AG04450 (cell line): ENCODE measurements at places on chromosomes 5 and 9. TPM values are rescaled to one million over a fixed set of nuclear protein-coding genes. Genes with fewer than 3 reads are reported as not detected.

- DNase-seq: no peak
Measured at GRCh38 chr9:109717342-109717741, 62.7 kb upstream of the PALM2AKAP2 start.

DNA sequence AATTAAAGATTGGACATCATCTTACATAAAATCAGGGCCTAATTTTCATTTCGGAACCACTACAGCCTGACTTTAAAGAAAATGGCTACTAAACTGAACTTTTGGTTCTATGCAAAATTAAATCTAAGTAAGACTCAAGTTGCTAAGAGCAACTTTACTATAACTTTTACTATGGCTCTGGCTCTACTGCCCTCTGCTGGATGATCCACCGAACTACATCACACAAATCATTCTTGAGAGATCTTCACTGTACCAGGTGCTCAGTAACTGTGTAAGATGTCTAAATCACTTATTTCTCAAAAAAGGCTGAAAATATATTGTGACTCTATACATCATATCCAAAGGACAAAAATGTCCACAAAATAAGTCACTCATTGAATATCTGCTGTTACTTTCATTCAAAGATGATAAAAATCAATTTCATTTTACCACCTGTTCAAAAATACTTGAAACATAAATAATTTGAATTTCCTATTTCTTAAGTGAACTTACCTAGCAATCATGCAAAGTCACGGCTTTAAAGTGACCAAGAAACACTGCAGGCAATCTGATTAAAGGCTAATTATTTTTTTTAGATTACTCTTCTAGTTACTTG, 13.5 kb downstream of the MOCS2 start:
- DNase-seq: peak; percentile 41

- DNase-seq: no peak
Measured at GRCh38 chr9:114681594-114682332, at the start of gene TEX48. TSS of gene TEX48 (minus strand) at chr9:114682192. CDS start at chr9:114671723, 10,469 bp downstream.

GRCh38 chr5:34584165-34584564, 72.0 kb upstream of the RAI14 start:
- no peak for DNase-seq

DNA sequence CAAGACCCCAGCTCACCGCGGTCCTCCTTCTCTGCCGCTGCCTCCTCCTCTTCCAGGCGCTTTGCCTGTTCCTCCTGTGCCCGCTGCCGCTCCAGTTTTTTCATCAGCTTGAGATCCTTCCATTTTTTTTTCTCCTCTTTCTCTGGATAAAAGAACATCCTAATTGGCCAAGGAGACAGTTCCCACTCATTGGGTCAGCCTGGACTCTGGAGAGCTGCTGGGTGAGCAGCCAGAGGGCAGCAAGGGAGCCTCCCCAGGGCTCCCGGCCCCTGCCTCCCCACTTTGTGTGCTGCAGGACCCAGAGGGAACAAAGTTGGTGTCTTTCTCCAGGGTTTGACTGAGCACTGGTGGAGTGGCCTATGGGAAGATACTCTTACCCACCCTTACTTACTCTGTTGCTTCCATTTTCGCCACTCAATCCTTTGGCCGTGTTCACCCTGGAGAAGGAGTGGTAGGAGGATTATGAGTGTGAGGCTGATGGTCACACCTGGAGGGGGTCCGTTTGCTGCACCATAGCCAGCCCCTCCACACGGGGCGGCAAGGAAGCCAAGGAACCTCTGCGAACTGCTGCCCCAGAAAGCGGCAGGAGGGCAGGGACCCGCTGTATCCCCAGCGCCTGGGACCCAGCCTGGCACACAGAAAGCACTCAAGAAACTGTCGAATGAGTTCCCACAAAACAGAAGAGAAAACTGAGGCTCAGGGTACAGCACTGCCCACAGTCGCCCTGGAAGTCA, 708 bp downstream of the SPOUT1 start:
- no peak for DNase-seq

- DNase-seq: no peak
Measured at GRCh38 chr5:56856541-56857178, 41.3 kb downstream of the MAP3K1 start.

Gene CCDC152
- 1.3 and 2.1 TPM in 2 replicates for polyA plus RNA-seq

Gene SHC3
- polyA plus RNA-seq: 4.3 and 4.7 TPM in 2 replicates

Gene HMHB1
- polyA plus RNA-seq: not detected in 2 replicates

DNA sequence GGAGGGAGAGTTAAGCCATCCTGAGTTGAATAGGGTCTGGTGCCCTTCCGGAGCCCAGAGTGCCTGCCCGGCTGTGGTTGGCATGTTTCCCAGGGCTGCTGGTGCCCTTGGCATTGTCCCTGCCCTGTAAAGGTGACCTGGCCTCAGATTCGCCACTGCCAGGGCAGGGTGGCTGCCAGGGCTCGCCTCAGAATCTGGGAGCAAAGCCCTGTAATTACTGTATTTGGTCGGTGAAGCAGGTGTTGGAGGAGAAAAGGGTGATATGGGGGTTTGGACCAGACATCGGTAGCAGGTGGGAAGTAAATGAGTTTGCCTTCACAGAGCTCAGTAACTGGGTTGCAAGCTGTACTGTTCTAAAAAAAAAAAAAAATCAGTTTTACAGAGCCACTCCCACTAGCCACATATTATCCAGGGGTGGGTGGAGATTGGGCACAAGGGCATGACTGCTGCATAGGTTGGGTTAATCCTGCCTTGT, 47.6 kb downstream of the RGS3 start:
- no peak for DNase-seq

DNA sequence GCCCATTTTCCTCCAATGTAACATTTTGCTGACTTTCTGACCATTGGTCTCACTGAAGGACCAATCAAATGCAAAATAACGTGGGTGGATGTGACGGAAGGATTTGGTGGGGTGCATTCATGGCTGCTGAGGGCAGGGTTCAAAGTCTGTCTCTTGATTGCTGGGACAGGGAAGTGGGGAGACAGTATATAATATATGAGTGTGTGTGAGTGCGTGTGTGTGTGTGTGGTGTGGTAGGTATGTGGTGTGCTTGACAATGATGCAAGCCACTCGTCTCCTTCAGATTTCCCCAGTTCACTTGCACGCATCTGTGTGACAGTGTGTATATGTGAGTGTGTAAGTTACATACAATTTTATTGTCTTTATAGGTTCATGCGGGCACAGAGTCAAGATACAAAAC, 477.3 kb downstream of the DIRAS2 start:
- no peak for DNase-seq
